PC-3 (cell line): ENCODE measurements at places on chromosomes 4 and X. TPM values are rescaled to one million over a fixed set of nuclear protein-coding genes. Genes with fewer than 3 reads are reported as not detected.

Gene HHIP
- 1.2 and 2.3 TPM in 2 replicates for total RNA-seq

DNA sequence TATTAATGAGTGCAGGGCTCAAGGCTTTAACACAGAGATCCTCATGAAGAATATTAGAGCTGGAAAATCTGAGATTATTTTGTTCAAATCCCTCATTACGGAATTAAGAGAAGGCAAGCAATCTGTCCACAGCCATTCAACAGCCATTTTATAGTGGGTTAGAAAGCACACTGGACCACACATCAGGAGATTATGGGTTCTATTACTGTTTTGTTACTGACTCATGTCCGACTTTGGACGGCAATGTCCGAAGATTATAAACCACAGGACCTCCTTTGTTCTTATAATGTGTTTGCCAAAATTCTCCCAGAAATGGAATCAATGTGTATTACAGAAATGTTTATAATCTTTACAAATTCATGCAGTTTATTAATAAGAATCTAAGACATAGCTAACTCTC is 8.1 kb downstream of the LAMTOR3 start:
- DNase-seq = peak; percentile 38

- DNase-seq = peak; percentile 61
These were observed 4.6 kb downstream of the MAGIX start for GRCh38 chrX:49166914-49167739.

Gene GDPD2
- total RNA-seq = 0.04 TPM in 1 of 2 replicates, not detected in the other

GRCh38 chr4:19214591-19215186 is 1037.0 kb upstream of the SLIT2 start:
- DNase-seq = no peak

- DNase-seq = no peak
These were observed 26.1 kb downstream of the GPR174 start for GRCh38 chrX:79170476-79171035.

DNA sequence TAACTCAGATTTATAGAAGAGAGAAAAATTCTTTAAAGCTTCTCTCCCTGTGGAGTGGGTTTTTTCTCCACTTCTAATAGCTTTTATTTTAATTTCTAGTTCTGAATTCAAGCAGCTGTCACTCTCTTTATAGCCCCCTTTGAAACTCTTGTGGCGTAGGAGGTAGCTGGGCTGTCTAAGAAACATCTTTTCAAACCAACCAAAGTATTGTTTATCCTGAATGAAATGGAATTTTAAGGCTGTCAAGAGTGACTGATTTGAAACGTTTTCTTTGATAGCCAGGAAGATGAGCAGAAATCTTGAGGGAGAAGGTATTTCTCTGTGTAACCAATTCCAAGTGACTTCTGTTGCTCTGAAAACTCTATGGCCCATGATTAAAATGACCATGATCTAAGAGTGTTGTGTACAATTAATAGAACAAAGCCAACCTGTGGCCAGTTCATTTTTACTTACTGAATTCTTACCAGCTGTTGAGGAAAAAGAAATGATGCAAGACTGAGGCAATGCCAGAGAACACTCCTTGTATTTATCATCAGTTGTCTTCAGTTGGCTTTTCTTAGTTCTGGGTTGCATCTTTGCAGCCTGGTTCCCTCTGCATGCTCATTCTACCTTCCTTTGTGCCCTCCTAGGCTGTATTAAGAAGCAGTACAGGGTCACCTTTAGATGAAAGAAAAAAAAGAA is 298.4 kb downstream of the ARHGAP10 start:
- no peak for DNase-seq

DNA sequence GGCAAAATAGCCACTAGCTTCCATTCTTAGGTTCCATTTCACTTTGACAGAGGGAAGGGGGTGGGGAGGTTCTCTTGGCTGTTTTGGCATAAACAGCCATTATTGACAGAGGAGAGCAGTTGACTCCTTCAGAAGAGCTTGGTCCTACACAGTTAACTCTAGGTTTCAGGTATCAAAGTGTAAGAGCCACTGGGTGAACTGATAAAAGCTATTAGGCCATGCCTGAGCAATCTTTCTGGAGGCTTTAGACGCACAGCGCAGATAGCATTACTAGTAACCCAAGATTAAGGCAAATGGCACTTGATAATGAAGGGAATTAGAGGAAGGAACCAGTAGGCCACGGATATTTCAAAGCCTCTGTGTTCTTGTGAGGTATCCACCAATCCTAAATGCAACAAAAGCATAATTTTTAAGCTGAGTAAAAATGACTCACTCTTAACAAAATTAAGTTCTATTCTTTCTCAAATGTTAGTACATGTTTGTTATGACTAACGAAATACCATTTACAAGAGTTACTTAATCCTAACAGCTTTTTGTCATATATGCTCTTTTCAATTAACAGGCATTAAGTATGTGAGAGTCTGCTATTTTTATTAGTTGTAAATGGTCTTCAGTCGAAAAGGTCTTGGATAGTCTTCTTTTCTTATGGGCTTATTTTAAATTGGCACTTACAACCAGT is 53.6 kb downstream of the SLC7A11 start:
- DNase-seq = no peak

Gene HSFX4
- total RNA-seq = not detected in 2 replicates

- DNase-seq = peak; percentile 65
These were observed 1.9 kb downstream of the UBE2D3 start for GRCh38 chr4:102825261-102826091.

DNA sequence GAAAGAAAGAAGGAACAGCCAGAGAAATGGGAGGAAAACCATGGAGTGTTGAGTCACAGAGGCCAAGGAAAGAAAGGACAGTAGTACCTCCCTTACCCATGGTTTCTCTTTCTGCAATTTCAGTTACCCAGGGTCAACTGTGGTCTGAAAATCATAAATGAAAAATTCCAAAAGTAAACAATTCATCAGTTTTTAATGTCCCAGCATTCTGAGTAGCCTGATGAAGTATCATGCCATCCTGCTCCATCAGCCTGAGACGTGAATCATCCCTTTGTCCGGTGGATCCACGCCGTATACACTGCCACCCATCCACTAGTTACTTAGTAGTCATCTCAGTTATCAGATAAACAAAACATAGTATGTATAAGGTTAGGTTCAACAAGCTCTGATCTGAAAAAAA is 114.2 kb downstream of the COMMD8 start:
- peak; percentile 58 for DNase-seq

- DNase-seq = no peak
These were observed 13.3 kb upstream of the HSD17B10 start for GRCh38 chrX:53447441-53447840.

GRCh38 chrX:72714478-72714916 is 391 bp upstream of the PHKA1 start:
- peak; percentile 73 for DNase-seq

Gene GRIA2
- not detected in 2 replicates for total RNA-seq

DNA sequence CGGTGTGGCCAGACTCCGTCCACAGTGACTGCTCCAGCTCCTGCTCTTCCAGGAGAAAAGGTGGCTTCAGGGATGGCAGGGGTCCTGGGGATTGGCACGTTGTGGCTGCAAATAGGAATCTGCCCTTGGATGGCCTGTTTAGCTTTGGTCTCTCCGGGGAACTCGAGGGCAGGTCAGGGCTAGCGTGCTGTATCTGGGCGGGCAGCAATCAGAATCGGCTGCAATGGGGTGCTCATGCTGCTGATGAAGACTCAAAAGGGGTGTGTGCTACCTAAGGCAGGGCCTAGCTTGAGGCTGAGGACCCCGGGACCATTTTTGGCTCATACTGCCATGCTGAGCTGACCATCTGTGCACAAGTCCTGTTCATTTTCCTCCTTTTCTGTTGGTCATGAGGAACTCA is 51.3 kb downstream of the RGS12 start:
- no peak for DNase-seq

- DNase-seq = peak; percentile 82
These were observed 130.8 kb downstream of the ENOX2 start for GRCh38 chrX:130772105-130772775.

- DNase-seq = peak; percentile 26
These were observed 2.2 kb upstream of the DCUN1D4 start for GRCh38 chr4:51840781-51841180.

GRCh38 chr4:47525154-47525819 is 40.2 kb downstream of the ATP10D start:
- peak; percentile 71 for DNase-seq

DNA sequence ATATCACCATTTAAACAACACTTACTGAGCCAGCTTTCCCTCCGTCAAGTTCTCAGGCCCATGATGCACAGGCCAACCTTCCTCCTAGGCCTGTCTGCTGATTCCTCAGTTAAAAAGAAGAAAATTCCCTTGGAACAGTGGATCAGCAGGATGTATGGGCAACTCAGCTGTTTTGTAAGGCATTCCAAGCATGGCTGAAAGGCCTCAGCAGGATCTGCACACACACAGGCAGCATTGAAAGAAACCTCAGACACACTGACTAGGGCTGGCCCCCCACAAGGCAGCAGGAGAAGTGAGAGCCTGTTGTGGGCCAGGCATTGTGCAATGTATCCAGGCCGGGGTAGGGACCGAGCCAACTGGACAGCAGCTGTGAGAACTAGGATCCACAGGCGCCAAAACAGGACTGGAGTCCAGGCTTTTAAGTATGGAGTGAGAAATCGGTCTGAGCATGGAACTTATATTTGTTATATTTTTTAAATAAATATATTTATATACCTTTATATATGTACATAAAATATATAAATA is 171.4 kb downstream of the NWD2 start:
- DNase-seq = no peak

GRCh38 chrX:155745792-155746191 is 133.0 kb upstream of the TMLHE start:
- DNase-seq = peak; percentile 46

- DNase-seq = no peak
These were observed 34.2 kb upstream of the TBC1D14 start for GRCh38 chr4:6875431-6875831.

- no peak for DNase-seq
These were observed 994.9 kb upstream of the SLIT2 start for GRCh38 chr4:19256823-19257222.

- no peak for DNase-seq
These were observed 4.7 kb upstream of the FAM241A start for GRCh38 chr4:112140536-112140935.

Gene APBB2
- 24.7 and 26.7 TPM in 2 replicates for total RNA-seq

Gene F8A2
- not detected in 2 replicates for total RNA-seq

Gene ARAP2
- total RNA-seq = 12.5 and 13.2 TPM in 2 replicates

GRCh38 chr4:88645994-88646393 is 51.6 kb downstream of the NAP1L5 start:
- no peak for DNase-seq

Gene UGT2B11
- not detected in 2 replicates for total RNA-seq

GRCh38 chr4:15077969-15078368 is 75.7 kb downstream of the CPEB2 start:
- DNase-seq = no peak

Gene TAF7L
- 0.35 TPM in 1 of 2 replicates, not detected in the other for total RNA-seq

Gene SRPK3
- 0.40 and 1.5 TPM in 2 replicates for total RNA-seq

Gene FAM149A
- total RNA-seq = 0.22 TPM in 1 of 2 replicates, not detected in the other

GRCh38 chr4:56863441-56864139 is 42.1 kb upstream of the SPINK2 start:
- no peak for DNase-seq
